ENCODE measurements at places on chromosomes 4 and X. TPM values are rescaled to one million over a fixed set of nuclear protein-coding genes. Genes with fewer than 3 reads are reported as not detected.

CSAG3 gene
- total RNA-seq, result not detected

SLC6A14 gene
- total RNA-seq, result not detected

GRCh38 chrX:9708923-9709553, 56.6 kb downstream of the GPR143 start:
- peak; percentile 37 for DNase-seq

GRCh38 chr4:52655506-52655905, 3.6 kb downstream of the USP46 start:
- no peak for DNase-seq

DNA sequence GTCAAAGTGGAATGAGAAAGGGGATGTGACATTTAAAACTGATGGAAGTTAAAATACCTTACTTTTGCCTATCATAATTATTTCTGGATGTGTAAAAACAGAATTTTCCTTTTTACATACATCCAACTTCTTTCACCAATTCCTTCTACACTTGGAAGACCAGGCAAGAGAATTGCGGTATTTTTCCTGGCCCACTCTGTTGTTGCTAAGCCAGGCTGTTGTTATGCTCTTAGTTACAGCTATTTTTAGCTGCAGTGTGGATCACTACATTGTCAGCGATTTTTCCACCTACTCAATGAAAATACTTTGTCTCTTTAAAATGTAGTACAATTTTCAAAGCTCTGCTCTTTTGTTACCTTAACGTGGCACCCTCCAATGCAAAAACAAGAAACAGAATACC, 43.4 kb downstream of the NKX6-1 start:
- DNase-seq, result no peak

Data from HFFc6 (cell line).